ENCODE measurements at places on chromosomes 2 and 18.

DNA sequence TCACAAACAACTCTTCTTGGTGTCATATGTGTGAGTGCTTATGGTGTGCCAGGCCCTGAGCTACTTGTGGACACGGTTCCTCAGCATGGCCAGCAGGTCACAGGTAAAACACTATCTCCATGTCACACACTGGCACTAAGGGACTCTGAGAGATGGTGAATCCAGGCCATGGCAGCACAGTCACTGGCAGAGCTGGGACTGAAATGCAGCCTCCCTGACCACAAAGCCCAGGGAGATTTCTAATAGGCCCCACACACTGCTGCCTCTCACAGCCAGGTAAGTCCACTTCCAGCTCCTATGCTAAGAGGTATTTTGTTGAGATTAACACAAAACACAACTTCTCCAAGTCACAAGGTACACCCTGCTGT lies 92.0 kb downstream of the ACTR2 start:
- DNase-seq = no peak

- no peak for DNase-seq
Measured at GRCh38 chr2:22282220-22282619, 1102.8 kb upstream of the KLHL29 start.

GRCh38 chr2:157443090-157443489 lies 799 bp downstream of the CYTIP start:
- DNase-seq = no peak

DNA sequence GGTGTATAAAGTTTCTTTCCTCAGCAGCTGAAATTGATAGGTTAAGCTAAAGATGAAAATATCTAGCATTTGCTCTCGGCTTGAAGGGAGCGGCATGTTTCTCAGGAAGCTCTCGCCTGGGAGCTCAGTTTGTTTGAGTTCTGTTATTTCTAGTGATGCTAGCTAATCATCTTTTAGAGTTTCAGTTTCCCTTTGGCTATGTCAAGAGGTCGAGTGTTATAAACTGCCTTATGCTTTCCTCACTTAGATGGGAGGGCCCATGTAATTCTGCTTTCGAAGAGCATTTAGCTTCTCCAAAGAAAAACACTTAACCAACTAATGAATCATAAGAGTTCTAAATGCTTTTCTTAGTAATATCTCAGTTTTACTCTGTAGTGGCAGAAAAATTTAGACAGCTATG lies 33.6 kb downstream of the PLCL1 start:
- DNase-seq = no peak

- DNase-seq = no peak
Measured at GRCh38 chr18:22189449-22190166, 20.2 kb downstream of the GATA6 start.

All from left colon (tissue), 2 donors.